ENCODE measurements at places on chromosomes 4 and X. TPM values are rescaled to one million over a fixed set of nuclear protein-coding genes. Genes with fewer than 3 reads are reported as not detected.

The SMIM10 gene
- total RNA-seq = 6.6 TPM

The AIFM1 gene
- 18.1 TPM for total RNA-seq

The MAGEB4 gene
- not detected for total RNA-seq

The CCDC110 gene
- total RNA-seq = 4.2 TPM

The TCP11X2 gene
- not detected for total RNA-seq

The ADGRG4 gene
- total RNA-seq = not detected

The SSX4 gene
- total RNA-seq = not detected

The TRMT10A gene
- 8.9 TPM for total RNA-seq

The ETDA gene
- total RNA-seq = not detected

The UGT2A3 gene
- total RNA-seq = not detected

The FAM9C gene
- total RNA-seq = not detected

The EDA2R gene
- 9.2 TPM for total RNA-seq
